Central memory CD4-positive, alpha-beta T cell (primary cell): ENCODE measurements at places on chromosomes 16 and 17.
A peak's percentile ranks its signal among the peaks of the same experiment; 100 is the strongest.

GRCh38 chr17:67606896-67607604, 110.7 kb upstream of the NOL11 start:
- DNase-seq, result no peak

GRCh38 chr16:19242987-19243575, 42.5 kb upstream of the CLEC19A start:
- DNase-seq, result no peak

DNA sequence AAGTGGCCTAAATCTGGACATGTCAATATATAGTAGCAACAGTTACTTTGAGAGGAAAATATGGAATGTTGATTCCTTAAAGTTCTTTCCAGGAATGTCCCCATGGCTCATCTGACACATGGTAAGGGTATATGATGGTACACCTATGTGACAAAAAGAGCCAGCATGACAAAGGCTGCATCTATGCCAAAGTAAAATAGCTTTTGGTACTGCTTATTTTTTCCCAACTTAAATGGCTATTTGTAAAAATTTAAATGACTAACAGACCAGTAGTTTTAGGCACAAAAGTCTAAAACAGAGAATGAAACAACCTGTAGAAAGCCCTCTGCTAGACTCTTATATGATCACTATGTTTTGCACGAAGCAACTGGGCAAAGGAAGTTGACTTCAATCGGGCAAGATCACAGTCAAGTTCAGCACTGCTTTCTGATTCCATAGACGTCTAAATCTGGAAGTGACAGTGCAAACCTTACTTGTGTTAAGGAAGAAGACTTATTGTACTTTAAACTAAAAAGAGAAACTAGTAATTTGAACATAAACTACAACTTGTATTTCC, 135.1 kb downstream of the SKAP1 start:
- DNase-seq, result peak; percentile 2

GRCh38 chr17:80780381-80781198, 211.1 kb upstream of the CHMP6 start:
- DNase-seq, result no peak

GRCh38 chr16:79602628-79603014, 2.1 kb upstream of the MAF start:
- no peak for DNase-seq
